Effector CD8-positive, alpha-beta T cell (primary cell): ENCODE measurements at places on chromosomes 7 and 10.

- DNase-seq: no peak
Observed at GRCh38 chr10:1440897-1441296, 296.4 kb downstream of the ADARB2 start.

GRCh38 chr10:47051741-47052238 is 140.6 kb downstream of the PTPN20 start:
- DNase-seq: no peak

DNA sequence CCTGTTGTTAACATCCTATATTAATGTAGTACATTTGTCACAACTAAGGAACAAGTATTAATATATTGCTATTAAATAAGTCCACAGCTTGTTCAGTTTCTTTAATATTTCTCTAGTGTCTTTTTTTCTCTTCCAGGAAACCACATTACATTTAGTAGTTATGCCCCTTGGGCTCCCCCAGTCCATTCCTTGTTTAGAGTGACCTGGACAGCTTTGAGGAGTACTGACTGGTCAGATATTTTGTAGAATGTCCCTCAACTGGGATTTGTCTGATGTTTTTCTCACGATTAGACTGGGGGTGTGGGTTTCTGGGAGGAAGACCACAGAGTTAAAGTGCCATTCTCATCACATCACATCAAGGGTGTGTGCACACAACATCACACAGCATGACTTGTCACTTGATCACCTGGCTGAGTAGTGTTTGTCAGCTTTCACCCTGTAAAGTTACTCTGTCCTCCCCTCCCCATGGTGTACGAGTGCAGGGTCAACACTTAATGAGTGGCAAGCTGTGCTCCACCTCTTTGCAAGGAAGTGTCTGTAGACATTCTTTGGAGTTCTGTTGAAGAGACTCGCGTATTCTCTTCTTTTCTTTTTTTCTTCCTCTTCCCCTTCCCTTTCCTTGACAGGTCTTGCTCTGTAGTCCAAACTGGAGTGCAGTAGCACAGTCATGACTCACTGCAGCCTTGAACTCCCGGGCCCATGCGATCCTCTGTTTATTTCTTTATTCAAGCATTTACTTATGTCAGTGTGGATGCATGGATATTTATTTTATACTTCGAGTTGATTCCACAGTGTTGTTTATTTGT is 10.2 kb downstream of the LMTK2 start:
- DNase-seq: no peak

- no peak for DNase-seq
Observed at GRCh38 chr7:120402801-120403200, 129.8 kb downstream of the KCND2 start.

GRCh38 chr7:127809261-127809702 is 157.3 kb downstream of the SND1 start:
- no peak for DNase-seq

- no peak for DNase-seq
Observed at GRCh38 chr10:132366499-132366898, 30.5 kb upstream of the PWWP2B start.

- no peak for DNase-seq
Observed at GRCh38 chr7:150451833-150452461, 1.5 kb downstream of the GIMAP8 start.

GRCh38 chr7:3951316-3952055 is 650.4 kb downstream of the SDK1 start:
- no peak for DNase-seq

GRCh38 chr7:157335991-157336382 is 817 bp upstream of the DNAJB6 start:
- no peak for DNase-seq

DNA sequence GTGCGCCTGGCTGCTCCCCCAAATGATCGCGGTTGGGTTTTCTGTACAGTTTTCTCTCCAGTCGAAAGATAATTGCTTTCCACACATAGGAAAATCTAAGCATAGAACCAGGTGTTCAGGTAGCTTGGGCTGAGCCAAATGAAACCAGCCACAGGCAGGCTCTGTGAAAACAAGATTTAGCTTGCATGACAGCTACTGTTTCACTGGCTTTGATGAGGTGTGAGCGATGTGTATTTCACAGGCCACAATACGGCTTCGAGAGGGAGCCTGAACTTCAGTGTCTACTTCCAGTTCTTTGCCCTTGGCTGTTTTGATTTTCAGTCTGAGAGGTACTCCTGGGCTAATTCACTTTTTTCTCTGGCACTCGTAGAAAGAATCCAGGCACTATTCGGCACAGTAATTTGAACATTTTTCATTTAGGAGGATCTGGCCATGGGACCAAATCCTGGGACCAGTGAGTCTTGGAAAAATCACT is 110.5 kb downstream of the JCAD start:
- DNase-seq: no peak

- no peak for DNase-seq
Observed at GRCh38 chr7:98711945-98712344, 94.9 kb downstream of the NPTX2 start.

DNA sequence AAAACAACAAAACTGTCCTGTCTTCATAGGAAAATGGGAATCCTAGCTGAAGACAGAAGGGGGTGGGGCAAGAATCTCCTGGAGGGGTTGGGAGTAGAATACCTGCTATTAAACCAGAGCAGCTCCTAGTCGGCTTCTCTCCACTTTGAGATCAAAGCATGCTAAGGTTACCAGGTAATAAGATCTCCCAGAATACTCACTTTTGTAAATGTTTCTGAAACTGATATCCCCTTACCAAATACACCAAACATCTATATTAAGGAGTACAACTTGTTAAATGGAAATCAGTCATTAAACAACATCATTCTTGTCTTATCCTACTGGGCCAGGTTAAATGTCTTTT is 29.5 kb upstream of the DAGLB start:
- no peak for DNase-seq

- DNase-seq: no peak
Observed at GRCh38 chr7:25694699-25695098, 457.3 kb upstream of the NFE2L3 start.

- DNase-seq: no peak
Observed at GRCh38 chr10:32931593-32931992, 26.4 kb downstream of the ITGB1 start.

GRCh38 chr10:94402843-94403379 is 570 bp downstream of the TBC1D12 start:
- no peak for DNase-seq

- DNase-seq: no peak
Observed at GRCh38 chr7:78315119-78315518, 516.5 kb downstream of the PHTF2 start.

DNA sequence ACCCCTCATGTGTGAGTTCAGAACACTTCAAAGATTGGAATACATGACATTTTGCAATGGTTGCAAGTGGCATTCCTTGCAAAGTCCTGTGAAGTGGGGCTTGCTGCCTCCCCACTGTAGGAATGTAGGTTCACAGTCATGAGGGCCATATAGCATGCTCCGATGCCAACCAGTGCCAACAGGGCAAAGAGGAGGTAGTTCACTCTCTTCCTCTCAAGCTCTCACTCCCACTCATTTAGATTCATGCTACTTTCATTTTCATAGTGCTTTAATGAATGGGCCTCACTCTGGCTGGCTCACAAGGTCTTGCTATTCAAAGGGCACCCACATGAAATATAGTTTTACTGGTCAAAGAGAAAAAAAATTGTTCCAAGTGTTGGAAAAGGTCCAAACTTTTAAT is 169.9 kb upstream of the AOAH start:
- no peak for DNase-seq

GRCh38 chr10:45144326-45145070 is 143.8 kb downstream of the ZNF22 start:
- DNase-seq: no peak

DNA sequence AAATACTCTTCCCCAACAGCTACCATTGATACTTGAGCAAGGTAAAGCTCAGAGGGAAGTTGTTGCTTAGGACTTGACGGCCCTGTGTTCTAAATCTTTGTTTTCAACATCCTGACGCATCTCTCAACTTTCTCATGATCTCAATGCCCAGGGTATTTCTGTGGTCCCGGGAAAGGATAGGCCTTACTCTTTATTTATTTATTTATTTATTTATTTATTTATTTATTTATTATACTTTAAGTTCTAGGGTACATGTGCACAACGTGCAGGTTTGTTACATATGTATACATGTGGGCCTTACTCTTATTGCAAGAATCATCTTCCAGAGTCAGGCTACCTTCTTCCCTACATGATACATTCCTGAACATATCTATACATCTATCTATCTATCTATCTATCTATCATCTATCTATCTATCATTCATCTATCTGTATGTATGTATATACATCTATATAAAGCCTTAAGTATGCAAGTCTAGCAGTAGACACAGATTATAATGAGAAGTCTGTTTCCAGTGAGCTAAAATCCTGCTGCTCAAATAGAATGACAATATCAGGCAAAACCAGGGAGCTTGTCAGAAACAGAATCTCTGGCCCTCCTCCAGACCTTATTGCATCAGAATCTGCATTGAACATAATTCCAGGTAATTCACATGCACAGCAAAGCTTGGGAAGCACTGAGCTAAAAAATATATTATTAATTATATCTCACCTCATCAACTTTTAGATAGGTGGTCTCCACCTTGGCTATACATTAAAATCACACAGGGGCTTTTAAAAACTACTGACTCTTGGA is 12.2 kb upstream of the CPA5 start:
- no peak for DNase-seq

- DNase-seq: no peak
Observed at GRCh38 chr10:43879742-43880141, 231.1 kb upstream of the ZNF32 start.

DNA sequence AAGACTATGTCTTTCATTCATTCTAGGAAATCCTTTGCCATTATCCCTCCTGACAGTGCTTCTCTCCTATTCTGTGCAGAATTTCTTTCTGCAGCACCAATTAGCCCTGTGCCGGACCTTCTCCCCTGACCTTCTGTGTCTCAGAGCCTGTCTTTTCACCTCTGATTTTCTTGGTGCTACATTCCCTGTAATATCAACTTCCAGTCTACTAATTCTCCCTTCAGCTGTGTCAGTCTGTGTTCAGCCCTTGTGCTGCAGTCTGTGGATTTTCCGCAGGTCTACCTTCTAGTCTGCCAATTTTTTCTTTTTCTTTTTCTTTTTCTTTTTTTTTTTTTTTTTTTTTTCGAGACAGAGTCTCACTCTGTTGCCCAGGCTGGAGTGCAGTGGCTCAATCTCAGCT is 115.8 kb downstream of the ELFN1 start:
- DNase-seq: no peak

DNA sequence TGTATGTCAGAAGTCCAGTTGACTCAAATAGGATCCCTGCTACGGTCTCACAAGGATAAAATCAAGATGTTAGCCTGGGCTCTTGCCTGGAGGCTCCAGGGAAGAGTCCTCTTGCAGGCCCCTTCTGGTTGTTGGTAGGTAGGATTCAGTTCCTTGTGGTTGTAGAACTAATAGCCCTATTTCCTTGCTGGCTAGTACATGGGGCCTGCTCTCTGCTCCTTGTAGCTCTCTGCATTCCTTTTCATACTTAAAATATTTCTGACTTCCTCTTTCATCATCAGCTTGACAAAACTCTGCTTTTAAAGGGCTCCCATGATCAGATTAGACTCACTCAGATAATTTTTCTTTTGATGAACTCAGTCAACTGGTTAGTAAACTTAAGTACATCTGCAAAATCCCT is 756.7 kb downstream of the GATA3 start:
- no peak for DNase-seq

- no peak for DNase-seq
Observed at GRCh38 chr7:10793995-10794775, 179.5 kb upstream of the PHF14 start.

DNA sequence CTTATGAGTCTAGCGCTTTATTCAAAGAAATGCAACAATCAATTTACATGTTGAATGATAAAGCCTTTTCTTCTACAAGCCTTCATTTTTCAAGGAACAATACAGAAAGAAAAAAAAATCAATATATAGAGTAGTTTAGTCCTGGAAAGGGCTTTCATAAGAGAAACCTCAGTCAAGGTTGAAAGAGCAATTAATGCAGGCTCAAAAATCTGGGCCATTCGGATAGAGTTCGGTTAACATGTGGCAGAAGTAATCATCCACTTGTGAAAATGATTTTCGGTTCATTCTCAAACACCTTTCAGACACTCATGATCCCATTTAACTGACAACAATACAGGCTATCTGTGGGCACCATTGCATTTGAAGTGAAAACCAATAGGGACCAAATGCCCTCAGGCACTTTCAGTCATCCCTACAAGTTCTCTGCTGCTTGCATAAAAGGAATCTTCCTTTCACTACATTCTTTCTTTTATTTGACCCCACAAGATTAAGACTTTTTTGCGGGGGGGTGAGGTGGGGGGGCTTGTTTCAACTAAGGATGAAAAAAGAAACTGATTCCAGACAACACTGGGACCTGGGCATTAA is 177.9 kb downstream of the RNF133 start:
- no peak for DNase-seq

- no peak for DNase-seq
Observed at GRCh38 chr7:102439963-102440795, 6.8 kb downstream of the ORAI2 start.

- DNase-seq: no peak
Observed at GRCh38 chr7:40658729-40659128, 523.9 kb downstream of the SUGCT start.

GRCh38 chr10:49419005-49419404 is 23.1 kb upstream of the DRGX start:
- no peak for DNase-seq
